Kidney (tissue), 22 donors: ENCODE measurements at places on chromosomes 1 and 21. TPM values are rescaled to one million over a fixed set of nuclear protein-coding genes. Genes with fewer than 3 reads are reported as not detected.

HSD11B1 gene
- 5.5 TPM for polyA plus RNA-seq

DNASE2B gene
- polyA plus RNA-seq = not detected

RNF186 gene
- 111 TPM for polyA plus RNA-seq

OR10Z1 gene
- polyA plus RNA-seq = not detected

SLC39A1 gene
- polyA plus RNA-seq = 106 TPM

LEFTY2 gene
- 0.28 TPM for polyA plus RNA-seq

PTPN7 gene
- 3.5 TPM for polyA plus RNA-seq

CRP gene
- polyA plus RNA-seq = not detected

CCDC17 gene
- 1.0 TPM for polyA plus RNA-seq

PADI3 gene
- not detected for polyA plus RNA-seq

FAM167B gene
- polyA plus RNA-seq = 84.8 TPM

CTSS gene
- 5.3 TPM for polyA plus RNA-seq

CHI3L1 gene
- polyA plus RNA-seq = 96.6 TPM

SIPA1L2 gene
- polyA plus RNA-seq = 4.0 TPM

LIPI gene
- not detected for polyA plus RNA-seq

SUSD4 gene
- 23.7 TPM for polyA plus RNA-seq

CELA3B gene
- polyA plus RNA-seq = not detected

CAPN8 gene
- polyA plus RNA-seq = 0.84 TPM

PDXK gene
- polyA plus RNA-seq = 122 TPM

ICOSLG gene
- 3.0 TPM for polyA plus RNA-seq

SAMD11 gene
- 13.3 TPM for polyA plus RNA-seq

KRTAP19-3 gene
- not detected for polyA plus RNA-seq

ST6GALNAC5 gene
- polyA plus RNA-seq = 0.34 TPM

NPL gene
- 69.4 TPM for polyA plus RNA-seq

INSRR gene
- polyA plus RNA-seq = 2.4 TPM

RPTN gene
- polyA plus RNA-seq = not detected

POLR3GL gene
- polyA plus RNA-seq = 45.6 TPM

OR2T2 gene
- not detected for polyA plus RNA-seq

OR2L5 gene
- not detected for polyA plus RNA-seq

NKAIN1 gene
- 0.34 TPM for polyA plus RNA-seq

IL19 gene
- polyA plus RNA-seq = 0.41 TPM

BATF3 gene
- polyA plus RNA-seq = 3.3 TPM

OLFML3 gene
- polyA plus RNA-seq = 22.9 TPM

CD5L gene
- polyA plus RNA-seq = not detected

IL20 gene
- not detected for polyA plus RNA-seq

GPR153 gene
- polyA plus RNA-seq = 1.1 TPM

SERINC2 gene
- 99.2 TPM for polyA plus RNA-seq

CRNN gene
- not detected for polyA plus RNA-seq

LENEP gene
- not detected for polyA plus RNA-seq

CD1E gene
- not detected for polyA plus RNA-seq

PRELP gene
- polyA plus RNA-seq = 9.5 TPM

CNR2 gene
- polyA plus RNA-seq = not detected

ZNF670 gene
- polyA plus RNA-seq = 2.0 TPM

VWA1 gene
- 103 TPM for polyA plus RNA-seq

CD48 gene
- 3.2 TPM for polyA plus RNA-seq

LRRC38 gene
- not detected for polyA plus RNA-seq

CFHR4 gene
- polyA plus RNA-seq = not detected
